ENCODE measurements at places on chromosomes 5 and 9.

- DNase-seq = peak; percentile 72
These were observed 16.8 kb upstream of the ACTBL2 start for GRCh38 chr5:57499262-57500050.

DNA sequence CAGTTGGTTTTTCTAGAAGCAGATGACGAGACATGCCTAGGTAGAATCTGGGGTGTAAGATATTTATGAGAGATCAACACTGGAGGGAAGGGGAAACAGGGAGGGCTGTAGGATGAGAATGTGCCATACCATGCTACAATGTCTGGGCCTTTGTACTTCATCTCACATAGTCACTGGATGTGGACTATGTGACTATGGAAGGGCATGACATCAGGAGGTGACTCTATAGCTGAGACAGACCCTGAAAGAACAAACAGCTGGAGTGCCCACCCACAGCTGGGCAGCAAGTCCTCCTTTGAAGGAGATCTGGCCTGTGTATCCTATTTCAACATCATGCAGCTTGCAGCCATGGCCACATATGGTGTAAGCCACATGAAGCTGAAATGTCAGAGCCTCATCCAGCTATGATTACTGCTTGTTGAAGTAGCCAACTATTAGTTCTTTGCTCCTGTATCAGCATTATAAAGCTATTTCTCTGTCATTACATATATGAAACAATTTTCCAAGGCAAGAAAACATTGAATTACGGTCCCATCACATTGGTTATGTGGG, 46.2 kb upstream of the KIF2A start:
- no peak for DNase-seq

DNA sequence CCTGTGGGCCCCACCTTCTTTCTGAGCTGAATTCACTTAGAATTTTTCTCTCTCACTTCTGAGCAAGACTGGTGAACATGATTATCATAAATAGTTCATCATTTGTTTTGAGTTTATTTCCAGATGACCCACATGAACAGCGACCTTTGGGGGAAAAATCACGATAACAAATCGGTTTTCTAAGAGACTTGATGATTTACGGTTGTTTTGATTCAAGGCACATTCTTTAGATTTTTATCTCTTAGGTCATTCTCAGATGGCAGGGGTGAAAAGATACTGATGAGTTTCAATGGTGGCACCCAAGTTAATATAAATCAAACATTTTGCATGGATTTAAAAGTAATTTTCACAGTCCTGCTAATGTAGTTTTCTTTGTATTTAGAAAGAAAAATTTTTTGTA, 95.1 kb downstream of the DMXL1 start:
- DNase-seq = no peak

- no peak for DNase-seq
These were observed 96.4 kb upstream of the SPRY4 start for GRCh38 chr5:142421228-142421617.

DNA sequence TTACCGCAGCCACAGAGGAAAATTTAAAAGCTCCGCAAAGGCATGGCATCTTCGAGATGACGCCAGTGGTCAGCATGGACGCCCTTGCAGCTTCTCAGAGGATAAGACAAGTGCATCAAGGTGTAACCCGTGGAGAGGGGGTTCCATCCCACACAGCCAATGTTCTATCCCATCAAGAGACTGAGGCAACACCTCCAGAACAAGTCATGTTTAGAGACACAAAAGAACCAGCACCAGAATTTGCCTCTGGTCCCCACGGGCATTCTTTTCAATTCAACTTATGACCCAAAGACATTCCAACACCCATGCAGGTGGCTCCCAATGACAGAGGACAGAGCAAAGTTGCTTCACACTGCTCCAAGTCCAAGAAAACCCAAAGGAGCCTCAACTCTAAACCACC, 20.7 kb downstream of the ROR2 start:
- DNase-seq = no peak

GRCh38 chr9:19769213-19769612, 19.6 kb downstream of the SLC24A2 start:
- DNase-seq = no peak

DNA sequence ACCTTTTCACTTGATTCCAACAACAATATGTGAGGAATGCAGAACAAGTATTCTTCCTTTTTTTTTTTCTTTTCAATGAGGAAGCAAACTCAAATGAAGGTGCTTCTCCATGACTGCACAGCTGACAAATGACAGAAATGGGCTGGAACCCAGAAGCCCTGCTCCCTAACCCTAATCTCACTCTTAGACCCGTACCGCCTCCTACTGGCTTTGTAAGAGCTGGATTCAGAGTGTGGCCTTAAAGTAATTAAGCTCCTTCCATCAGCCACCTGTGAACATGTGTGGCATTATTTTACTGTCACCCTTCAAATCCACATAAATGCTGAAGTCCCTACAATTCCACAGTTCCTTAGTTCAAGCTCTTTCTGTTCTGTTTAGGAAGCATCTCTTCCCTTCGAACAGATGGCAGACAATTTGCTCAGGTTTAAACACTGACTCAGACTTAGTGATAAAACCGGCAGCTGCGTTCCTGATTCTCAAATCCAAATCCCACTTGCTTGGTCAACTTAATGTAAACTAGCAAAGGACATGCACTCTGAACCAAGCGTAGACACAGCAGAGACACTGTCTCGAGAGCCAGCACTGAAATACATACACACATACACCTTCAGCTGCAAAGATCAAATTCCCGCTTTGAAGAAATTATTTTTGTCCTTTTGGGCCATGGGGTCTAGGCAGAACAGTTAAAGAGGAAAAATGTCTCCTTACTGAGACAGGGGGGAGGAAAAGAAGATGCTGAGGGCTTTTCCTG, 316.7 kb upstream of the TLE4 start:
- peak; percentile 20 for DNase-seq

GRCh38 chr5:133744051-133744959, 132.0 kb upstream of the FSTL4 start:
- DNase-seq = no peak

DNA sequence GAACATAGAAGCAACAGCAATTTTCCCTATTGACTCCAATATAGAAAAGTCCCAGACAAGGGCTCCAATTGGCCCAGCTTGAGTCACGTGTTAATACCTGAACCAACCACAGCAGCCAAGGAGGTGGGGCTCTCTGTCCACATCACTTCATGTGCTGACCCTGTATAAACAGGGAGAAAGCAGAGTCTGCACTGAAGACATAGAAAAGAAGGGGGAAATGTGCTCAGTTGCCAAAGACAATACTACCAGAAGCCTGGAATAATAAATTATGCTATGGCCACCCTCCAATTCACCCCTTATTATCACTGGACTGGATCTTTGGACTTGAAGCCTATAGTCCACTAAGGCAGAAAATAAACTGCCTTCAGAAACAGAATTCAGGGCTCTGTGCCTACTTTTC, 275.4 kb downstream of the EPB41L4A start:
- peak; percentile 48 for DNase-seq
